ENCODE measurements at places on chromosomes 2 and 18.
A peak's percentile ranks its signal among the peaks of the same experiment; 100 is the strongest.

DNA sequence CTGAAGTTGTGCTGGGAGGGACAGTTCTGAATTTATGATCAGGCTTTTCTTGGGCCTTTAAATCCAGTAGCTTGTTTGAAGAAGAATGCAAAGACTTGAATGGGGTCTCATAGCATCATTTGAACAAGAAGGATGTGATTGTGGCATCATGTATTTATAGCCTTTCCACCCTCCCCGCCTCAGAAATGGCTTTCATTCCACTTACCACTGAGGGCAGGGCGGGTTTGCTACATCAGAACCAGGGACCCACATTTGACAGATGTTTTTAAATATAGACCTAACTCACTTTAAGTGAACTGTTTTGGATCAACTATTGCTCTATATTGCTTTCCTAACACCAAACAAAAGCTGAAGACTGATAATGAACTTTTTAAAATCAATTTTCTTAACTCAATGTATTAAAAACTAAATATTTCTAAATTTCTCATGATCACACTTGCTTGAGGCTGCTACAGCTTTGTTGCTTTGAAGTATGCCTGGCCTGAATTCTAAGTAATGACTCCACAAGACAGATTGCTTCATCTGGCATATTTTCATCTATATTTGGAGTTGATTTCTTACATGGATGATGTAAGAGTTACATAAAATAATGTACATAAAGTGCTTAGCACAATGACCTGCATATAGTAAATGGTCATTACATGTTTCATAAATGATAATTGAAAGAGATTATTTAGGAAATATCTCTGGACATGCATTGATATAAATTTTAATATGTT lies 1552.9 kb upstream of the SLC39A10 start:
- no peak for DNase-seq

- DNase-seq = no peak
Observed at GRCh38 chr2:54295911-54296310, 39.9 kb upstream of the TSPYL6 start.

- peak; percentile 8 for DNase-seq
Observed at GRCh38 chr2:9556121-9556743, 602 bp upstream of the ADAM17 start.

GRCh38 chr2:199946836-199947235 lies 8.5 kb downstream of the TYW5 start:
- DNase-seq = no peak

GRCh38 chr18:57776354-57776753 lies 26.8 kb downstream of the ATP8B1 start:
- DNase-seq = no peak

DNA sequence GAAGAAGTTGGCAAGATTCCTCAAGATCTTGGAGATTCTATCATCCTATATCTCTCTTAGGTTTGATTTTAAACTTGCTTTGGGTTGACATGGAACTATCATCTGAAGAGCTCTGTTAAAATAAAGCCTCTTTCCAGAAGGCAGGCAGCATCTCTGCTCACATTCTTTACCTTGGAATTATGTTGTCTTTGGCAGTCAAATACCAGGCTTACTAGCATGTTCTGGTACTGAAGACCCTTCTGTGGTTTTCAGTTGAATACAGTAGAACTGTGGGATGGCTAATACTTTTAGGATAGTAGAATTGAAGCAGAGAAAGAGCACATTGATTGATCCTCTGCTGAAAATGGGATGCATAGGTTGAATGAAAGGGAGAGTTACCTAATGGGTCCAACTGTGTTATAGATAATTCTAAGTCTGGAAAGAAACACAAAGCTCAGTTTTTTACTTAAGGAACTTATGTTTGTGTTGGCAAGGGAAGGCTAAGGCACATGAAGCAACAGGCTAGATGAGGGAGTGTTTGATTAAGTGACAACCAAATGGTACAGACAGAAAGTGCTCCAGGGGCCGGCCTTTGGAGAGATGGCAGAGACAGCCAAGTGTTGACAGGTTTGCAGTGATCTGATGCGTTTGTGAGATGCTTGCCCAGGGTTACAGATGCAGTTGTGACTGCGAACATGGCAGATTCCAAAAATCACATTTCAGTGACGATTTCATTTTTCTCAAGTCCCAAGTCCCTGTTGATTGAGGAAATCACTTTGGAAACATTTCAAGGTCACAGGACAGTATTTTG lies 397.9 kb downstream of the MEIS1 start:
- DNase-seq = no peak

DNA sequence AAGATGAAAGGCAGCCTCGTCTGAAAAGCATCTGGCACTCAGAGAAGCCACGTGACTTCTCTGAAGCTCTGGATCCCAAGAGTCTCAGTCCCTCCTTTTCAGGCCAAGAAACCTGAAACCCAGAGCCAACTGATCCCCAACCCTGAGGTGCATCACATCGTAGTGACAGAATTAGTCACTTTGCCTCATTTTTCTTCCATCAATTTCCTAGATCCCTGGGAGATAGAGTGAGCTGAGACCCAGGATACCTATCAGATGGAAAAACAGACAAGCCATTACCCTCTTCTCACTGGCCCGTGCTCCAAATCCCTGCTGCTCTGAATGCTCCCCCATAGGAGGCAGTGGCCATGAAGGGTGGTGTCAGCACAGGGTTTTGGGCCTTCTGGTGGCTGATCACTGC lies 113.1 kb downstream of the ALK start:
- DNase-seq = no peak

GRCh38 chr2:20176760-20177159 lies 48.2 kb downstream of the SDC1 start:
- DNase-seq = no peak

DNA sequence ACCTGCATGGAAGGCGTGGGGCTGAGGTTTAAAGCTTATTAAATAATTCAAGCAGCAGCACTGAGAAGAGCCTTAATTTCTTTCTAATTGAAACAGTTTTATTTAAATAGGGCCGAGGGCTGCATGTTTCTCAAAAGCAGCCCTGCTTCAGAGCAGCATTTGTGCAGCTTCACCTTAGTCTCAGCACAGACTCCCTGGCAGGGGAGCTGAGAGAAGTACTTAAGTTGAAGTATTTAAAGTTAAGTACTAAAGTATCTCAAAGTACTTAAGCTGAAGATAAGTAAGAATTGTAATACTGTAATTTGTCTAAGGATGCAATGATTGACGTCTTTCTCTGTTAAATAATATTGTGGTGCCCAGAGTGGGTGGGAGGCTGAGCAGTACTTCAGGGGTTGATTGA lies 31.4 kb downstream of the IMPA2 start:
- DNase-seq = no peak

GRCh38 chr18:3631887-3632286 lies 181.9 kb downstream of the TGIF1 start:
- DNase-seq = no peak

GRCh38 chr18:21389283-21389682 lies 147.3 kb downstream of the GREB1L start:
- DNase-seq = no peak

DNA sequence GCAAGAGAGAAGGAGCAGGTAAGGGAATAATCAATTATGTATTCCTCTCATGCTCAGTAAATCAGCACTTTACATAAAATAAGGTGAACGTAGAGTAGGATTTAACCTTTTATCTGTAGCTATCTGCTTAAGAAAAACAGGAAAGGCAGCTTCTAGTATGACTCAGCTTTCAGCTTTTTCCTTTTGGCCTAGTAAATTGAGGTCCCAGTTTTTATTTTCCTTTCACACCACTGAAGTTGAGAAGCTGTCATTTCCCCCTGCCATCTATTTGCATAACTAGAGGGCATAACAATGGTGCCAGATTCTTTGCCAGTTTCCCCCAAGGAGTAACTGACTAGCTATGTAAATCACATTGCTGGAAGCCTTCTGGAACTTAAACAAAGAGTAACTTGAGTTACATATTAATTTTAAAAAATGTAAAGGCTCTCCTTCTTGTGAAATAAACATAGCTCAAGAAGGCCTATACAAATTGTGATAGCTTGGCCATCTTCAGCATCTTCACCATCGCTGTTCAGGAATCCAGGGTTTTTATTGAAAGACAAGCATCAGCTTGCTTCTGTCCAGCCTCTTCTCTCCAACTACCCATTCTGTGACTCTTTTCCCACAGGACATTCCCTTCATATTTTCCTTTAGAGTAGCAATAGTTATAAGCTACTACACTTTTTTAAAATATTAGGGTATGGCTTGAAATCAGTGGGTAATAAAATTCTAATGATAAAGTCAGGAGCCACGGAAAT lies 97.0 kb downstream of the KYNU start:
- DNase-seq = no peak

GRCh38 chr2:176763130-176763529 lies 449.5 kb upstream of the HNRNPA3 start:
- no peak for DNase-seq

DNA sequence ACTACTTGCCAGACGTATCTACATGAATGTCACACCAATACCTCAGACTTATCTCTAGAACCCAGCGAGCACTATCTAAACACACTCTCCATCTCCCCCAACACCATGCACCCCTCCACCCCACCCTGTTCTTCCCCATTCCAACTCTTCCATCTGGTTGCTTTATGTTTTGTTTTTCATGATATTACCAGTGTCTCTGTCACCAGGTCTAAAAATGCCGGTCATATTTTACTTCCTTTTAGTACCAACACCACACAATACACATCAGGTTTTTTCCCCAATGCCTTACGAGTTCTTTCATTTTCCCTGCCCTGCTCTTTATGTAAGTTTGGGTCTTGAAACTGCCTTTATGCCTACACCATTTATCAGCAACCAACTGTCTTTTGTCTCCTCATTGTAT lies 10.2 kb upstream of the ITGA4 start:
- no peak for DNase-seq

GRCh38 chr2:118177884-118178283 lies 89.6 kb downstream of the INSIG2 start:
- no peak for DNase-seq

GRCh38 chr2:72994282-72994990 lies 77.1 kb downstream of the SFXN5 start:
- DNase-seq = no peak

DNA sequence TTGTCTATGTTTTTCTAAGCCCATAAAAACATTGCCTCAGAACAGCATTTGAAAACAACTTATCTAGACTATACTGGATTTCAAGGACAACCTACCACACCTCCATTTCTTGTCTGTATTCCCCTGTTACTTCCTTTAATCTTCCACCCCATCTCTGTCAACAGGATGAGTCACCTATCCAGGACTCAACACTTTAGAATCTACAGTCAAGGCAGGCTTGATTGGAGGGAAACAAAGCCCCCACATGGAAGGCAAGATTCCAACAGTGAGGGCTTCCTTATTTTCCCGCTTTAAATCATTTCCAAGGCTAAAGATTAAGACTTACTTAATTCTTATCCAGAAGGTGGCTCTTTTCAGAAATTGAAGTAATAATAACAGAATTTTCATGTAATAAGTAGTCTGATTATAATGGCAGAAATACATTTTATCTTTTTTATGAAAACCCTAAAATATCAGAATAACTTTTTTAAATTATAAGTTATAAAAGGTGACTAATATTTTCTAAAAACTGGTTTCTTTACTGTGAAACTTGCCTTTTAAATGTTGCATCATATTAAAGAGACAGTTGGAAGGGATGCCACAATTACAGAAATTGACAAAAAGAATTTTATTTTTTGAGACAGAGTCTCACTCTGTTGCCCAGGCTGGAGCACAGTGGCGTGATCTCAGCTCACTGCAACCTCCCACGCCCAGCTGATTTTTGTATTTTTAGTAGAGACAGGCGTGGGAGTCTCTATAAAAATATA lies 138.7 kb upstream of the CCDC150 start:
- no peak for DNase-seq

GRCh38 chr18:58064406-58064998 lies 20.5 kb downstream of the NEDD4L start:
- no peak for DNase-seq

GRCh38 chr2:71669058-71669456 lies 215.7 kb downstream of the DYSF start:
- DNase-seq = no peak

DNA sequence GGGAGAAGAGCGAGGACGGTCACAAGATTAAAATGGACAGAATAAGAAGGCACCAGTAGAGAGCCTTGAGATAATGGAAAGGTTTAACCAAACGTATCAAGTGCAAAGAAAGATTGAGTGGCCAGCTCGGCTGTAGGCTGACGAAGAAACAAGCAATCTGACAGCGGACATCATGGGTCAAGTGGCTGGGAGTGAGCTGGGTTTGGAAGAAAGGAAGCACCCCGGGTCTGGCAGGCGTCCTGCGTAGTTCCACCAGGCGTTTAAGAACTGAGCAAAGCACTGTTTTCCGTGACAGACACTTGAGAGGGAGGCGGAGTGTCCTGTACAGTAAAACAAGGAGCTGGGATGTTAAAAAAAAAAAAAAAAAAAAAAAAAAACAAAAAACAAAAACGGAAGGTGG lies 27.1 kb downstream of the DAPL1 start:
- no peak for DNase-seq

- DNase-seq = no peak
Observed at GRCh38 chr2:83481436-83481835, 977.6 kb downstream of the SUCLG1 start.

DNA sequence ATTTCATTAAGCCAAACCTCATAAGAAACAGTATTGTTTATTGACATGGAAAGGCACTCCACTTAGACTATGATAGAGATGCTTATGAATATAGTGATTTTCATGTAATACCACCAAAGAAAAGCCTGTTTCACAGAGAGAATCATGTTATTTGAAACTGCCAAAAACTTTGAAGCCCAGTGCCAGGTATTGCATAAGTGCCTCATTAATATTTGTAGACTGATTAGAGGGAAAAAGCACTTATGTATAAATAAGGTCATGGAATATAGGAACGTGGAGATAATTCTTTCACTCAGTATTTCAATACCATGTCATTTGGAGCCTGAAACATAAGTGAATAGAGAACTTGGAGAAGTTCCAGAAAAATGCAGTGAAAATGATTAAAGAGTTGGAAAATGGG lies 162.6 kb upstream of the CRIM1 start:
- no peak for DNase-seq

- no peak for DNase-seq
Observed at GRCh38 chr18:26503382-26503781, 45.0 kb downstream of the KCTD1 start.

- no peak for DNase-seq
Observed at GRCh38 chr18:55189972-55190371, 230.7 kb upstream of the CCDC68 start.

DNA sequence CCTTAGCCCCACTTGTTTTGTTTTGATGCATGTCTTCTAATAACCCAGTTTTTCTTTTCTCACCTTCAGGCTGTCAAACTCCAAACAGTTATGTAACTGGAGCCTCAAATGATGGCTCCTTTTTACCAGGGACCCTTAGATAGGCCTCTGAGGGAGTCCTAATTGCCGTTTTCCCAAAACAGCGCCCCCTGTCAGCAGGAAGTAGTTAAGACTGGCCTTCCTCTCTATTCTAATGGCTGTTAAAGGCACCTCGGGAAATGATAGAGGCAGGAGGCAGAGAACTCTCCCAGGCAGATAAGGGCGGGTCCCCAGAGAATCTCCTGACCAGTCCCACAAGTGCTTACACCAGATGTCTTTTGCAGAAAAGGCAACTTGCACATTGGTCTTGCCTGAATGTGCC lies 123.2 kb downstream of the KCNS3 start:
- no peak for DNase-seq

- no peak for DNase-seq
Observed at GRCh38 chr2:196836440-196836839, 27.3 kb upstream of the C2orf66 start.

Measured in activated effector memory CD4-positive, alpha-beta T cell treated with Interleukin-2 at 50 U/mL for 16 hours (primary cell).